Umbilical cord (tissue), 2 donors: ENCODE measurements at places on chromosomes 2 and 18. TPM values are rescaled to one million over a fixed set of nuclear protein-coding genes. Genes with fewer than 3 reads are reported as not detected.
A peak's percentile ranks its signal among the peaks of the same experiment; 100 is the strongest.

DNA sequence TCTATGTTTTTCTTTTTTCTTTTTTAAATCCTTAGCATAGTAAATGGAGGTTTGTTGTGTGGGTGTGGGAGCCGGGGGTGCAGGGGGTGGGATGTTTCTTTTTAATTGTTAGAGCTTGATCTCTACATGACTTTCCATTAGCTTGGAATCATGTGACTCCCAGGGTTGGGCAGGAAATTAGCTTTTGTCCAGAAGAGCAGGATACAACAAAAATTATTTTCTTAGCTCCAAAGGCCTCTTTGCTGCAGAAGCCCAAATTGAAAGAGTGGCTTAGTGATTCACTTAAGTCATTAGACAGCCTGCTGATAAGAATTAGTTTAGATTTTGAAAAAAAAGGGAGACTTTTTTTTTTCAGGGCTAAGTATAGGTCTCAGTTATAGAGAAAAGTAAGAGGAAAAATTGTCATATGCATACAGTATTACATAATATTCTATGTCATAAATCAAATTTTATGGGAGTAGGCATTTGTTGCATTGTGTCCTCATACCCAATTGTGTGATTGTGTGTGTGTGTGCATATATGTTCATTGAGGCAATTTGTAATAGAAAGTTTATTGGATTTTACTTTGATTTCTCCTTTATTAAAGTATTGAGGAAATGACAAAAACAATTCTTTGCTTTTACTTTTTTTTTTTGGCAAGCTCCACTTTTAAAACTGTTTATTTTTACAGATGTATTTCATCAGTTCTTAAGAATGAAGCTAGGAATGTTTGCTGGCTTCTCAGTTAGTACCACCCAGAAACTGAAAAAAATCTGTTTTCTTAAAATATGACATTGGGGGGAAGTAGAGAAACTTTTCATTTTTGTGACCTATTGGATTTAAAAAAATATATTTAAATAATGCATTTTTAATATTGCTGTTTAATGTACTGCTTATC lies 47.4 kb downstream of the TSPYL6 start:
- peak; percentile 59 for DNase-seq

DNA sequence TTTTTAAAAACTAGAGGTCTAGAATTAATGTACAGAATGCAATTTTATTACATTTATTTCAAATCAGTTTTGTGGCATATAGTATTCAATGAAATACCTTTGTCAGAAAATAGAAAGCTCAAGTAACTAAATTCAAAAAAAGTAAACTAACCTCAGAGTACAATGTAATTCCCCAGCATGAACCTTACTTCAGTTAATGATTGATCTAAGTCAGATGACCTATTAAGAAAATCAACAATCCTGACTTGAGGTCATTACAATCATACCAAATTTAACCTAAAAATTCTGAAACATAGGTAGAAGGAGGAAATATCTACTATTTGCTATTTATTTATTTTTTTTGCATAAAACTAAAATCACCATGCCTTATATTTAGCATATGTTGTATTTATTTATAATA lies 142.9 kb downstream of the CCDC102B start:
- DNase-seq, result no peak

GRCh38 chr2:70767699-70768589 lies at the start of gene ADD2:
ADD2 (minus strand) TSS chr2:70768200; CDS start chr2:70706408, 61,792 bp downstream.
- peak; percentile 57 for DNase-seq

- DNase-seq, result no peak
Measured at GRCh38 chr18:72973841-72974240, 106.1 kb upstream of the NETO1 start.

DNA sequence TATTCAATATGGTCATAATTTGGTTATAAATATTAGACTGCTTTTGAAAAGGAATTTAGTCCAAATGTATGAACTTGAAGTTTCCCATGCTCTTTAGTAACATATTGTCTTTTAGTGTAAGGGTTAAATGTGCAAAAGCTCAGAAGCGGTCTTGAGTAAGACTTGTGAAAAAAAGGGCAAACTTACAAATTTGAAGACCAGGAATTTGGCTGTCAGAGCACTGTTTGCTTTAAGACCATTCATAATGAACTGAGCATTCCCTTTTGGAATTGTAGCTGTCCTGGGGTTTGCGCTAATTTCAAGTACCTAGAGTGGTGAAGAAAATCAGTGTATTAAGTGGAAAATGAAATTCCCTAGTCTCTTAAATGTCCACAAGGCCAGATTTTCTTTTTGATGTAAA lies 6.9 kb upstream of the ZEB2 start:
- no peak for DNase-seq

GRCh38 chr18:26091047-26091630 lies 726 bp upstream of the SS18 start:
- no peak for DNase-seq

GRCh38 chr2:198825534-198825933 lies 632.2 kb downstream of the SATB2 start:
- DNase-seq, result no peak

DNA sequence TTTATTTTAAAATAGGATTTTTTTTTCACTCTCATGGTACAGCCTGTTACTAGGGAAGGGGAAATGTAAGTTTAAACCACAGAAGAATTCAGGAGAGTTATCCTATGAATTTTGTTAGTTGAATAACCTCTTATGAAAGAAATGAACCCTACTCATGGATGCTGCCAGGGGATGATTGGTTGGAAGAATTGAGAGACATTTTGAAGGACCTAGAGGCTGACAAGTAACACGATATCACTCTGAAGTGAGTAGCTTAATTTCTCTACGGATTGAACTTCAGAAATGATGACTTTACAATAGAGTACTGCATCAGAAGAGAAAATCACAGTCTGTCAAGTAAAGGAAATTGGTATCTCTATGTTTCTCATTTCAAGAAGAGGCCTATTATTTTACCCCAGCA lies 1346.2 kb downstream of the SUCLG1 start:
- no peak for DNase-seq

DNA sequence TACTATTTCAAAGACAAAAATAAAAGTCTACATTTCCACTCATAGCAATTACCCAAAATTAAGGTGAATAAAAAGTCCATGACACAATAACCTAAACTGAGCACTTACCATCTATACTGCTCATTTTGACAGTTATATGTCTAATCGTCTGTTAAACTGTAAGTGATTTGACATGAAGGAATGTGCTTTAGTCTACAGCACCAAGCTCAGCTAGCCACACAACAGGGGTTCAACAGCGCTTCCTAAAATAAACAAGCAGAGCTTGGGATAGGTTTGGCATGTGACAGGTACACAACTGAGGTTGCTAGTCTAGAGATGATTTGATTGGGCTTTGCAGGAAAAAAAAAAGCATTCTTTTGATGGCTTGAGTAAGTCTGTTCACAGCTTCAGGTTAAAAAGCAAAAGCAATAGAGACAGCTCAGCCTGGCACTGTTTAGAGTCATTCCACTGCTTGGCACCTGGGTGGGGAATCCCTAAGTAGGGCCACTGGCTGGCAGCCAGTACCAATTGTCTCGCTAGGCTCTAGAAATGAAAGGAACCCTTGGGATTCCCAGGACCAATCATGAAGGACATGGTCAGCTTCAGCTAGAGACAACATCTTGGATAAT lies 78.6 kb downstream of the BARD1 start:
- DNase-seq, result no peak

DNA sequence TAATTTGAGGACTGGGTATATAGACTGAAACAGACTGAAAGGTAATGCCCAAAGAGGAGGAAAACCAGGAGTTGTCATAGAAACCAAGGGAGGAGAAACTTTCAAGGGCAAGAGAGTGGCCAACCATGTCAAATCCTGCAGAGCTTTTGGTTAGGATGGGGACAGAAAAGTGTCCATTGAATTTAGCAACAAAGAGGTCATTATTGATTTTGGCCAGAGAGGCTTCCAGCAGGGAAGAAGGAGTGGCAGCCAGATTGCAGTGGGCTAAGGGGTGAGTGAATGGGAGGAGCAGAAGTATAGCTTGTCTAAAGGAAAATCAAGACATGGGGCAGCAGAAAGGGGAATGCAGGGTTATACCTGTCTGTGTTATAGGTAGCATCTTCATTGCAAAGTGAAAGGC lies 194.0 kb downstream of the CAMKMT start:
- DNase-seq, result no peak

GRCh38 chr2:19185086-19185485 lies 173.3 kb downstream of the OSR1 start:
- no peak for DNase-seq

DNA sequence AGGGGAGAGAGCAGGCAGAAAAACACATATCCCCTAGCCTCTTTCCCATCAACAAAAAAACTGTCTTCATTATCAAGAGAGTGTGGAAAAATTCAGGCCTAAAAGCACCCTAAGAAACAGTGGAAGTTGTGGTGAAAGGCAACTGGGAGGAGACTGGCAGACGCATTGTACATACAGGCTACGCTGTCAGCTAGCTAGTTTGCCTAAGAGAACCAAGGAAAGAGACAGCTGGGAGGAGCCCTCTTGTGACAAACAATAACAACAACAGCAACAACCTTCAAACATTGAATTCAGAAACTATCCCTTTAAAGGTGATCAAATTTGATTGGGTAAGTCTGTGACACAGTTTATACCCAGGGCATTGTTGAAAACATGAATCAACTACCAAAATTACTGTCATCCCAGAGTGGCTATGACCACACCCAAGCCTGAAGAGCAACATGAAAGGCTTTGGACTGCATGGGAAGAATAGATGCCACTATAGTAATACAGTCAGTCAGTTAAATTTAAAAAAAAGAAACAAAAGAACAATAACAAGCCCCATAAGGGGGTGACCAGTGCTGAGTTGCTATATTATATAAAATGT lies 88.9 kb upstream of the CRIM1 start:
- DNase-seq, result no peak

PARD3B gene
- 27.7 TPM for total RNA-seq

FRZB gene
- total RNA-seq, result 3.9 TPM

CTDSP1 gene
- total RNA-seq, result 74.2 TPM

ATP6V1B1 gene
- not detected for total RNA-seq

DPP4 gene
- 86.7 TPM for total RNA-seq

CFC1 gene
- total RNA-seq, result not detected
